ENCODE measurements at places on chromosomes 4 and X.
A peak's percentile ranks its signal among the peaks of the same experiment; 100 is the strongest.

- no peak for DNase-seq
Measured at GRCh38 chrX:47960406-47960805, 43.4 kb downstream of the ZNF182 start.

DNA sequence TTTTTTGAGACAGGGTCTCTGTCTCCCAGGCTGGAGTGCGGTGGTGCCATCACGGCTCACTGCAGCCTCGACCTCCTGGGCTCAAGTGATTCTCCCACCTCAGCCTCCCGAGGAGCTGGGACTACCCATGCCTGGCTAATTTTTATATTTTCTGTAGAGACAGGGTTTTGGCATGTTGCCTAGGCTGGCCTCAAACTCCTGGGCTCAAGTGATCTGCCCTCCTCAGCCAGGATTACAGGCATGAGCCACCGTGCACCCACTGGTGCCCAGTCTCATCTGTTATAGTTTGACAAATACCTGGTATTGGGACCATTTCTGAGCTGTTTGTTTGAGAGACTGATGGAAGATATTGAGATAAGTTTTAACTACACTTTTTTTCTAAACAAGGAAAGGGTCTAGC, 57.5 kb upstream of the SMIM10 start:
- DNase-seq, result no peak

DNA sequence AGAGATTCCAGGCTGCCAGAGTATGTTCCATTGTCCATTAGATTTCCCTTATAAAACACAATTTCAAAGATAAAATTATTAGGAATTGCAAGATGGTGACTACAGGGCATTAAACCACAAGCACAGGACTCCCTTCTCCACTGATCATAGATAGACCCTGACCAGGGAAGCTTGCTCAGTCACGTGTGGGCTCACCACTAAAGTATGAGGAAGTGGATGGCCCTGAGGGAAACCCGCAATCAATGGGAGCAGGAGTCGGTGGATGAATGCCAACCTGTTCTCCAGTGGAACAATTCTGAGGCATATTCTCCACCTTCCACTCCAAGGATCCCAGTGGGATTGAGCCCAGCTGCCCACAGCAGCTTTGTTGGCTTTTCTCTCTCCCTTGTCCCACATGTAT, 515.7 kb downstream of the BCOR start:
- DNase-seq, result peak; percentile 38

GRCh38 chrX:24839331-24839730, 145.6 kb downstream of the POLA1 start:
- DNase-seq, result no peak

GRCh38 chrX:16212436-16212835, 45.2 kb downstream of the MAGEB17 start:
- peak; percentile 8 for DNase-seq

GRCh38 chrX:153640045-153640686, 6.8 kb upstream of the DUSP9 start:
- no peak for DNase-seq

DNA sequence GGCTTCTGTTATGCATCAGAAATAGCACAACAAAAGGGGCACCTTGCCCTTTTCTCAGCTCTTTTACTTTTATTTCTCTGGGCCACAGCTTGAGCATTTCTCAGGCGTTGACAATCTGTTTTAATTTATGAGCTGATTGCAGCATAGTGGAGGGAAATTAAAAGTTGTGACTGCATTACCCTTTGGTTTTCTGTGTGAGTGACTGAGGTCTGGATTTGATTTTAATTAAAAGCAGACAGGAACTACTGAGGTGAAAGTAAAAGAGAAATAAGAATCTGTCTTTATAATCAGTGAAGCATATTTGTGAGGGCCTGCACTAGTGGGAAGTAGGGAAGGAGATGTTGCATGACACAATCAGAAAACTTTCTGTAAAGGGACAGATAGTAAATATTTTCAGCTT, 43.4 kb upstream of the GEMIN8 start:
- peak; percentile 64 for DNase-seq

DNA sequence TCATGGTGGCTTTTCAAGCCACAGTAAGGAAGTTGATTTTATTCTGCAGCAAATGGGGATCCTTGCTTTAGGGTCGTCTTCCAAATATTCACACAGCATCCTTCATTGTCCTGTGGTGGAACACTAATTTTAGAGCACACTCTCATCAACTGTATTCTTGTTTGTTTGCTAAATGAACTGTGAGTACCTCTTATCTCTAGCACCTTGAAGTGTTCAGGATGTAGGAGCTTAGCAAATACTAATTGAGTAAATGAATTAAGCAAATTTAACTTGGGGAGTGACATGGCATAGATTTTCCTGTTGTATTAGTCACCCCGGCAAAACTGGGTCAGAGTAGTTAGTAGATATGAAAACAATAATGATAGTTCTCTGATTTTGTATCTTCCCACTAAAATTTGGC, 156.9 kb downstream of the UBE2NL start:
- no peak for DNase-seq

DNA sequence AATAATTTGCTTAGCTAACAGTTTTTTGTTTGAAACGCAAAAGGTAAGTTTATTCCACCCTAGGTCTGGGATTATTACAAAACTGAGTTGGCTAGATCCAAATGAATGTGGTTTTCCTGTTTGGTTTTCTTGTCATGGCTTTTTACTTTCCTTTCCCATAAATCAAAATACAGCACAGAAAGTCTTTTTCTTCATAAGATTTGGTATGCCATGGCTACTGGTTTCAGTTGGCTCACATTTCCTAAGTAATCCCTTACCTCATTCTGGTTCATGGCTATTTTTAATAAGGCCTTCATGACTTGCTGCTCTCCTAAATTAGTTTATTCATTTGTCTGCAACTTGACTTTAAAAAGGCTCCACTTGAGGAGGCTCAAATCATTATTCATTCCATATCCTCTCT, 12.9 kb upstream of the PAK3 start:
- no peak for DNase-seq

GRCh38 chr4:71882113-71882841, 98.4 kb upstream of the GC start:
- DNase-seq, result no peak

DNA sequence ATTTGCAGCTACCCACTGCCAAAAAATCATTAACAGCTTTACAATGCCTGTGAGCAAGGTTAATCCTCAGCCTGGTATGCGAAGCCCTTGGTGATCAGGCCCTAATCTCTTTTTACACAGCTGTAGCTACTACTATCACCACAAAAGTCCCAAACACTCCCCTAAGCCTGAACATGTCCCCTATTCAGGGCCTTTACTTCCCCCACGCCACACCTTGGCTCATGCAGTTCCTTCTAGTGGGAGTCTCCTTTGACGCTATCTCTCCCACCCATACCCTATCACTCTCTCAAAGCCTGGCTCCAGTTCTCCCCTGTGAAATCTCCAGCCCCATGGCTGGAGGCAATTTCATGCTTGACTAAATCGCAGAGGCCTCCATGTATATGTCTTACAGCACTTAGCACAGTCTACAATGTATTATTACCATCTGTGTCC, 90.6 kb upstream of the CBR4 start:
- DNase-seq, result no peak

- DNase-seq, result peak; percentile 57
Measured at GRCh38 chr4:142331646-142332045, 514.5 kb downstream of the INPP4B start.

DNA sequence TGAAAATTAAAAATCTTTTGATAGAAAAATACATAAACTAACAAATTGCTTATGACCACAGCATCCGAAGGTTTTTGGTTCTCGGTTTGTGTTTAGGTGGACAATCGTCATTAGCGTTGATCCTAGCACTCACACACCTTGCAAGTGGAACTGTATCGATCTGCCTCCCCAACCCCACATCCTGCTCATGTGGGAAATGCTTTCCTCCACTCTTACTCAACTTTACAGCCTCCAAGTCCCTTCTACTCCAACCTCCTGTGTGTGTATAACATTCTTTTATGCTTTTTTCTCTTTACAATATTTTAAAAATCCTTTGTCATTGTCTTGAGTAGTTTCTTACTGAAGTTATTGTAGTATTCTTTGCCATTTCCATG, 15.6 kb upstream of the TMEM131L start:
- no peak for DNase-seq

DNA sequence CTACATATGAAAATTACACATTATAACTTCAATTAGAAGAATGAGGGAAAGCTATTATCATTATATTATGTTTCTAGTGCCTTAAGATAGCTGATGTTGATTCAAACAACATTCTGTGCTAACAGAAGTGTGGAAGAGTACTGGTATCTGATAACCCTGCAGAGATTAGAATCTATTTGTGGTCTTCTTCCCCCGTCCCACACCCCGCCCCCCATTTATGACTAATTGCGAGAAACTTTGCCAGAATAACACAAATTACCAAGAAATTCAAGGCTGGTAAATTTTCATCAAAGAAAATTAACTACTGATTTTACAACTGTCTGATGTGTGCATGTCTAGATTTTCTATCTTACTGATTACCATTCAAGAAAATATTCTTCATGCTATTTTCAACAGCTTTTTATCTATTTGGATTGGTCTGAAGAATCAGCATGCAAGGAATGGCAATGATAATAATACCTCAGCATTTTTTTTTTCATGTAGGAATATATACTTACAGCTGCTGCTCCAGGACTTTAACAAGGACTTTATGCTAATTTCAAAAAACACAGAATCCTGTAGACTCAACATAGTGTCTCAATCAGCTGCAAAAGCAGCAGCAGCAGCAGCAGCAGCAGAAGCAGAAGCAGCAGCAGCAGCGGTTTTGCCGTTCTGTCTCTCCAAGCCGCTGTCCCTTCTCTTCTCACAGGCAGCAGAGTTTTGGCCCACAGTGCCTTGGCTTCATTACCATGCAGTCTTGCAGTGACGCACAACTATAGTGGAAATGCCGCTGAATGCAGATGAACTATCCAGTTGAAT, 126.7 kb downstream of the FRYL start:
- DNase-seq, result peak; percentile 41

- DNase-seq, result peak; percentile 61
Measured at GRCh38 chr4:153114771-153115321, 89.4 kb upstream of the TRIM2 start.

GRCh38 chr4:47490550-47490949, 5.5 kb downstream of the ATP10D start:
- DNase-seq, result peak; percentile 35
